ENCODE measurements at places on chromosomes 7 and 10.

DNA sequence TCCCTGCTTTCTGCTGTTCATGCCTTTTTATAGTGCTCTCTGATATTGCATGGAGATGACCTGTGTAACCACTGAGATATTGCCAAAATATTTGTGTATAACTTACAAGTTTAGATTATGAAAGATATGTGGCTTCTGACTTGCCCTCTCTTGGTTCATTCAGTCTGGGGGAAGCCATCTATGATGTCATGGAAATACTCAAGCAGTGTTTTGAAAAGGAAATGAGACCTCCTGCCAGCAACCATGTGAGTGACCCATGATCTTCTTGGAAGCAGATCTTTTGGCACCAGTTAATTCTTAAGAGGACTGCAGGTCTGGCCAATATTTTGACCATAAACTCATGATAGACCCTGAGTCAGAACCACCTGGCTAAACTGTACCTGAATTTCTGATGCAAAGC, 183.0 kb downstream of the THSD7A start:
- no peak for DNase-seq

- no peak for DNase-seq
Observed at GRCh38 chr7:21767300-21767900, 178.3 kb downstream of the CDCA7L start.

DNA sequence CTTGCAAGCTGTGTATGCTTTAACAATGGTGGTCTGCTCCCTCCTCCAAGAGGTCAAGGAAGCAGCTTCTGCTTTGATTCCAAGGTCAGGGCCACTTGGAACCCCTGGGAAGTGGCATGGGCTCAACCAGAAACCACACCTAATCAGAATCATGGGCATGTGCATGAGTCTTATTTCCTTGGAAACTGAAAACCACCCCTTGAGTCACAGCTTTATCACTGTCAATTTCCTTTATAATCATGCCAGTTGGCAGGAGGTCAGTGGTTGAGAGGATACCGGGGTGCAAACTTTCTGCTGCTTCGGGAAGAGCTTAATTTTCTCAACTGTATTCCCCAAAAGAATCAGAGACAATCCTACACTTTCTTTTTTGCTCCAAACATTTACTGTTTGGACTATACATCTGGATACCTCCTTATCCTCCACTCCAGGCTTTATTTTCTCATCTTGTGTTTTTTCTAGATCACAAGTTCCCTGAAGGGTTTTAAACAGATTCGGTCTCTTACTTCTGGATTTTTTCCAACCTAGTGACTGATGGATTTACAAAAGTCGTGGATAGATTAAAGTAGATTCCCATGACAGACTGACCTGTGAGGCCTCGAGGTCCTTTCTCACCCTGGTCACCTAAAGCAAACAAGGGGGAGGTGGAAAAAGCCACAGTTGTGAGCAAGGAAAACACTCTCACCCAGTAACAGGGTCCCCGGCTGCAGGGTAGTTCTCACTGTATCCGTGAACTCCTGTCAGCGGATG, 36.0 kb downstream of the COL17A1 start:
- DNase-seq = no peak

DNA sequence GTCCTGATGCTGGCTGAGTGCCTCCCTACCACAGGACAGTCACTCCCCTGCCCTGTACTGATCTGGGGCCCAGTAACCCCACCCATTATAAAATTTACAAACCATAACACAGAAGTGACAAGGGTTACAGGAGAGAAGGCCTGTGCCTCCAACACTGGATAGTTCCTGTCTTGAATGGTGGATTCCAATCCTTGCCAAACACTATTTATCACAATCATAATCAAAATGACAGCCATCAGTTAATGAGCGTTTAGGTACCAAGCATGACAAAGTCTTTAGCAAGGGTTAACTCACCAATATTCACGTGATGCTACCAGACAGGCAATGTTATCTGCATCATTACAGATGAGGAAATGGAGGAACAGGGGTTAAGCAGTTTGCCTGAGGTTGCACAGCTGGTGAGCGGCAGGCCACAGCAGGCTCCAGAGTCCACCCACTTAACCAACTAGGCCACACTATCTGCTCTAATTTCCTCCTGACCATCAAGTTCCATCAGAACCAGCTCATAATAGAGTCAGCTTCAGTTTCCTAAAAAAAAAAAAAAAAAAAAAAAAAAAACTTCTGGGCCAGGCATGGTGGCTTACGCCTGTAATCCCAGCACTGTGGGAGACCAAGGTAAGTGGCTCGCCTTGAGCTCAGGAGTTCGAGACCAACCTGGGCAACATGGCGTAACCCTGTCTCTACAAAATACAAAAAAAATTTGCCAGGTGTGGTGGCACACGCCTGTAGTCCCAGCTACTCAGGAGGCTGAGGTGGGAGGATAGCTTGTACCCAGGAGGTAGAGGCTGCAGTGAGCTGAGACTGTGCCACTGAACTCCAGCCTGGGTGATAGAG, 14.2 kb downstream of the PDLIM1 start:
- no peak for DNase-seq

DNA sequence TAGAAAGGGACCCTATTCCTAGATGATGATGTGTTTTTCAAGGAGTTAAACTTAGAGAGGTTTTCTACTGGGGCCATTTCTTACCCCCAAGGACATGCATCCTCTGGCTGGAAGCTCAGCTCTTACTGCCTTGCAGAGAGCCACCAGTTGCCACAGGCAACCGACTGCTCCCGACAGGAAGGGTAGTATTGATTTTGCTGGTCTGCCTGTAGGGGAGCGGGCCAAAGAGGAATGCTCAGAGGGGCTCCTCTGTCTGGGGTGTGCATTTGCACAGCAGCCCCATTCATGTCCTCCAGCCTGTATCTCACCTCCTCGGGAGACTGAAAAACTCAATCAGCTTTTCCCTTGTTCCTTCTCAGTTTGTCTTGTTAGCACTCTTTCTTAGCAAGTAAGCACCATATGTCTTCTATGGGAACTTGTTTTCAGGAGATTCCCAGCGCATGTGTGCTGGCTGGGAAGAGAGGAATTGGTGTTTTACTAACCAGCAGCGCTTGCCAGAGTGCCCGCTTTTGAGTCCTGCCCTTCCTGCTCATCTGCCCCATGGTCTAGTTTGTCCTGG, 739.0 kb upstream of the GALNT17 start:
- no peak for DNase-seq

GRCh38 chr7:88311675-88312036, 5.0 kb upstream of the STEAP4 start:
- DNase-seq = no peak

DNA sequence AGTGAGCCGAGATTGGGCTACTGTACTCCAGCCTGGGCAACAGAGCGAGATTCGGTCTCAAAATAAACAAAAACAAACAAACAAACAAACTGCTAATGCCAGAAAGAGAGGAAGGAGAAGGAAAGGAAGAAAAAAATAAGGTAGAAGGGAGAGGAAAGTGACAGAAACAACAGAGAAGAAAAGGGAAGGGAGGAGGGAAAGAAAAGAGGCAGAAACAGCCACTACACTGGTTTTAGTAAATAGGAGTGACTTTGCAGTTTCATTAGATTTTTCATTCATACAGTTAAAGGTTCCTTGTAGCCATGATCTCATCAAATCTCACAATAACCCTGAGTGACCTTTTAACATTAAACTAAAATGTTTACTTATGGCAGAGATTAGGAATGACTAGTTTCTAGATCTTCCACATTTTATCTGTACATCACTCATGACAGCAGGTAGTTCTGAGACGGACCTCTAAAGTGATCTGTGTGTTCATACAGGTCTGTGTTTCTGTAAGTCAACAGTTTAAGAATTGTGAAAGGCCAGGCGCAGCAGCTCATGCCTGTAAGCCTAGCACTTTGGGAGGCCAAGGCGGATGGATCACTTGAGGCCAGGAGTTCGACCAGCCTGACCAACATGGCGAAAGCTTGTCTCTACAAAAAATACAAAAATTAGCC, 191.3 kb upstream of the KLF14 start:
- no peak for DNase-seq

- no peak for DNase-seq
Observed at GRCh38 chr7:36710186-36710791, 14.0 kb downstream of the AOAH start.

GRCh38 chr10:36198322-36198721, 556.2 kb upstream of the FZD8 start:
- no peak for DNase-seq

- peak; percentile 4 for DNase-seq
Observed at GRCh38 chr7:129376076-129376777, 58.0 kb upstream of the STRIP2 start.

DNA sequence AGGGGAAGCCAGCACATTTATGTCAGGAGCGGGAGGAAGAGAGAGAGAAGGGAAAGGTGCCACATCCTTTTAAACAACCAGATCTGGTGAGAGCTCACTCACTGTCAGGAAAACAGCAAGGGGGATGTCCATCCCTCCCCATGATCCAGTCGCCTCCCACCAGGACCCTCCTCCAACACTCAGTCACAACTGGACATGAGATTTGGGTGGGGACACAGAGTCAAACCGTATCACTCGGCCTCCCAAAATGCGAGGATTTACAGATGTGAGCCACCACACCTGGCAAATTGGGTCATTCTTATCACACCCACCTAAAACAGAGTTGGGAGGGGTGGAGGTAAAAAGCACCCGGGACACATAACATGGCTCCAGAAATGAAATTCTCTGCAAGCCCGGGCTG, 41.0 kb downstream of the CARD11 start:
- DNase-seq = no peak

- DNase-seq = no peak
Observed at GRCh38 chr7:6218329-6218728, 54.1 kb downstream of the CYTH3 start.

- no peak for DNase-seq
Observed at GRCh38 chr7:94391726-94392392, 2.8 kb upstream of the COL1A2 start.

DNA sequence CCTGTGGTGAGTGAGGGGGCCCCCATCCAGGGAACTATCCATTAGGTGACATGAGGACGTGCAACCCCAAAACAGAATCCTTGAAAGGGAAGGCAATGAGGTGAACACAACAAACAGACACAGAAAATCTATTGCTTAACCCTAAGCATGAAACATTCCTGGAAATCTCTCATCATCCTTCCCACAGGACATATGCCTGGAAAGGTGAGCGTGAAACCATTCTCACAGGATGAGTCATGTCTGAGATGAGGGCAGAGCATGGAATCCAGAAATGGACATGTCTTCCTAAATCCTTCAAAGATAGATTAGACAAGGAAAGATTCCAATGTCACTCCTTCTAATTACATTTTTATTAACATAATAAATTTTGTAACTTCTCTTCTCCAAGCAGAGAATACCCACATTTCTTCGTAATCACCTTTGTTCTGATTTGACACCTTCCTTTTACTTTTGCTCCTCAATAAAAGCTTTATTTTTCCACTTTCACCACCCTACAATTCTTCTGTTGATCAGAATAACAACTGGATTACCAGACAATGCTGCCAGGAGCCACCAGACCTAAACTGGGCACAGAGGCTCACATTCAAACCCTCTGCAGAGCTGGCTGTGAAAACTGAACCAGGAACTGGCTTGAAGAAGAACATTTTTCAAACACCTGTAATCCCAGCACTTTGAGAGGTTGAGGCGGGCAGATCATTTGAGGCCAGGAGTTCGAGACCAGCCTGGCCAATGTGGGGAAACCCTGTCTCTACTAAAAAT, 67.2 kb downstream of the COBL start:
- DNase-seq = no peak

GRCh38 chr10:117271427-117271826, 30.5 kb downstream of the SLC18A2 start:
- DNase-seq = no peak

- DNase-seq = no peak
Observed at GRCh38 chr10:102765336-102765735, 21.6 kb downstream of the WBP1L start.

DNA sequence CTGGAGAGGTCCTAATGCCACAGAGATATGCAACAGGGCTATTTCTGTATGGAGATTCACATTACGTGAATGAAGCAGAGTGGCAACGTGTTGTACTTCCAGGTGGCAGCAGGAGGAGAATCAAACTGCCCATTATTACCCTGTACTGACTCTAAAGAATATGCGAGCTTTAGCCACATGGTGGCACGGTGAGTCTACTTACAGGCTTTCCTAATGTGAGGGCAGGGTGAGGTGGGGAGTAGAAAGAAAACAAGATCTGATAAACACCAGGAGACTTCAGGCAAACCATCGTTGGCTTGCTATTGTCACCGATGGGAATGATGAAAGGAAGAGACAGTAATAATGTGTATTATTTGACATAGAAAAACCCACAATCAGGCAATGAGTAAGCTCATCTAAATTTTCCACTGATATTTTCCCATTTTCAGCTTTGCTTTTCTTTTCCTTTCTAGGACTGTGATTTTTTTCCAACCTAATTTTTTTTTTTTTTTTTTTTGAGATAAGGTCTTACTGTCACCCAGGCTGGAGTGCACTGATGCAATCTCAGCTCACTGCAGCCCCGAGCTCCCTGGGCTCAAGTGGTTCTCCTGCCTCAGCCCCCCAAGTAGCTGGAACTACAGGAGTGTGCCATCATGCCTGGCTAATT, 164.3 kb downstream of the BTAF1 start:
- peak; percentile 15 for DNase-seq

DNA sequence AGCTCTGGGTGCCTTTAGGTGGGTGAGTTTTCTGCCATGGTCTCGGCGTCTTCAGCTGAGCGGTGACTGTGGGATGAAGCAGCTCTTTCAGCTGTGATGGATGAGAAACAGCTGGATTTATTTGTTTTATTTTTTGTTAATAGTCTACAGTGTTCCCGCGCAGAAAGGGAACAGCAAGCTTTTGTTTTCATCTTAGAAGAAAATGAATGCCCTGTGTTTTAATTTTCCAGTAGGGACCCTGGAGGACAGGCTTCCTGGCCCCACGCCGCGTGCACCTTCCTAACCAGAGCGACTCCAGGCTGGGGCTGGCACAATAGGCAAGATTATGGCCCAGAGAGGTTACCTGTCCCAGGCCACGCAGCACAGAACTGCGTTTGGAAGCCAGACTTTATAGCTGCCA, 57.6 kb downstream of the GTF2IRD1 start:
- DNase-seq = no peak

DNA sequence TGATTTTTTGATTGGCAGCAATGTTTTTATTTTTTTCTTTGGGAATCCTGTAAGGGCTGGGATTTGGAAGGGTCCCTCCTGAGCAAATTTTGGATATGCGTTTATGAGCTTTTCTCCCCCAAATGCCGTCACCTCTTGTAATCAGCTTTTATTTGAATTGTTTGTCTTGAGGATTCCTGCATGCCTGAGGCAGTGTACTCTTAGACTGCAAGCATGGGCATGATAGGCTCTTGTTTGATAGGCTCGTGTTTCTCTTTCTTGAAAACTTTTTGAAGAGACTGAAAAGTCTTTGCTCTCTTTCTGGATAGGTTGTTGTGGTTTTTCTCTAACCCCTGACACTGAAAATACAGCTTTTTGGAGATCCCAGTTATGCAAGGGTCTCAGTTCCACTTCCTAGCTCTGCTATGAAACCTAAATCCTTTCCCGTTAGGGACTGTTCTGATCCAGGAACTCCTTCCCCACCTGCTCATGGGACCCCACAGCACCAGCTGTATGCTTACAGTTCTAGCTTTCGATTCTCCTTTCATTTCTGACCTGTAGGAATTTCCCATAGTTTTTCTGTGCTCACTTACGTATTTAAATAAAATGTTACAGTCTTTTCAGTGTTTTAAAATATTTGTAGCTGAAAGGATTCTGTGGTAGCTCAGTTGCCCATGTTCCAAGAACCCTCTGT, 17.2 kb downstream of the TSPAN13 start:
- DNase-seq = no peak

- no peak for DNase-seq
Observed at GRCh38 chr10:125882596-125882995, 1.5 kb upstream of the DHX32 start.
